Articular chondrocyte of knee joint (primary cell): ENCODE measurements at places on chromosomes 12 and 14. TPM values are rescaled to one million over a fixed set of nuclear protein-coding genes. Genes with fewer than 3 reads are reported as not detected.

The TMEM119 gene
- total RNA-seq: 20.0 and 37.8 TPM in 2 replicates

The NPAS3 gene
- total RNA-seq: 0.43 and 0.78 TPM in 2 replicates

The GPR132 gene
- 0.22 TPM in 1 of 2 replicates, not detected in the other for total RNA-seq

The ETNK1 gene
- 45.7 and 48.6 TPM in 2 replicates for total RNA-seq

The CD163 gene
- total RNA-seq: not detected in 2 replicates

The CCDC175 gene
- total RNA-seq: not detected in 2 replicates

The NOVA1 gene
- total RNA-seq: 0.52 and 0.65 TPM in 2 replicates

The CINP gene
- total RNA-seq: 44.8 and 55.1 TPM in 2 replicates

The IGF1 gene
- 1.7 and 6.4 TPM in 2 replicates for total RNA-seq

The RTN1 gene
- 0.39 and 0.54 TPM in 2 replicates for total RNA-seq

The CLEC6A gene
- total RNA-seq: not detected in 2 replicates

The KRT77 gene
- total RNA-seq: not detected in 2 replicates

The TMPO gene
- 79.2 and 88.4 TPM in 2 replicates for total RNA-seq

The EEF1AKMT3 gene
- total RNA-seq: 5.9 and 8.0 TPM in 2 replicates

The LRP1 gene
- 495 and 578 TPM in 2 replicates for total RNA-seq

The HOXC12 gene
- not detected in 2 replicates for total RNA-seq

The CRIP1 gene
- 19.7 and 27.7 TPM in 2 replicates for total RNA-seq

The OVCH1 gene
- 0.65 and 1.0 TPM in 2 replicates for total RNA-seq

The CPM gene
- total RNA-seq: 7.7 and 11.1 TPM in 2 replicates

The KRT83 gene
- total RNA-seq: not detected in 2 replicates

The GALNT8 gene
- total RNA-seq: 0.54 and 1.3 TPM in 2 replicates

The KCNH3 gene
- total RNA-seq: under 0.01 TPM in 2 replicates

The KLRC3 gene
- total RNA-seq: 0.22 TPM in 1 of 2 replicates, not detected in the other

The IFNG gene
- not detected in 2 replicates for total RNA-seq

The GDF3 gene
- not detected in 2 replicates for total RNA-seq

The ADCY4 gene
- total RNA-seq: 99.4 and 106 TPM in 2 replicates

The ASIC1 gene
- total RNA-seq: 3.6 and 3.7 TPM in 2 replicates

The TUNAR gene
- total RNA-seq: not detected in 2 replicates

The SALL2 gene
- 3.0 and 4.4 TPM in 2 replicates for total RNA-seq

The CACNA2D4 gene
- total RNA-seq: 0.78 and 1.2 TPM in 2 replicates

The TRAFD1 gene
- 99.2 and 132 TPM in 2 replicates for total RNA-seq

The PZP gene
- total RNA-seq: not detected in 2 replicates

The CLEC1B gene
- not detected in 2 replicates for total RNA-seq

The PLEKHG7 gene
- not detected in 2 replicates for total RNA-seq

The RNU7-1 gene
- total RNA-seq: not detected in 2 replicates

The DHRS4L2 gene
- 9.3 and 12.0 TPM in 2 replicates for total RNA-seq

The ZNF891 gene
- 2.1 TPM in 2 replicates for total RNA-seq

The KRT78 gene
- not detected in 2 replicates for total RNA-seq

The SPIC gene
- not detected in 2 replicates for total RNA-seq

The ARHGEF40 gene
- total RNA-seq: 30.7 and 41.3 TPM in 2 replicates

The EML5 gene
- 0.13 and 0.22 TPM in 2 replicates for total RNA-seq

The ITGB7 gene
- total RNA-seq: 1.3 and 4.1 TPM in 2 replicates

The KCNA5 gene
- not detected in 2 replicates for total RNA-seq

The KRT72 gene
- not detected in 2 replicates for total RNA-seq

The FKBP3 gene
- 33.9 and 36.8 TPM in 2 replicates for total RNA-seq

The SSPN gene
- 13.6 and 14.7 TPM in 2 replicates for total RNA-seq

The MYO1H gene
- not detected in 2 replicates for total RNA-seq

The FGD6 gene
- total RNA-seq: 8.0 and 16.5 TPM in 2 replicates

The TAMALIN gene
- total RNA-seq: 0.65 TPM in 2 replicates
